A673 (cell line): ENCODE measurements at places on chromosomes 2 and 18. TPM values are rescaled to one million over a fixed set of nuclear protein-coding genes. Genes with fewer than 3 reads are reported as not detected.

The PROC gene
- total RNA-seq = 0.37 TPM in 1 of 2 replicates, not detected in the other

The SKA1 gene
- total RNA-seq = 37.3 and 41.8 TPM in 2 replicates

The GPC1 gene
- 21.2 and 21.9 TPM in 2 replicates for total RNA-seq

The CHMP1B gene
- total RNA-seq = 17.1 and 19.1 TPM in 2 replicates

The C2orf66 gene
- 0.28 TPM in 1 of 2 replicates, not detected in the other for total RNA-seq

The ADCY3 gene
- 37.3 and 42.2 TPM in 2 replicates for total RNA-seq

The OTX1 gene
- total RNA-seq = 1.1 and 2.1 TPM in 2 replicates

The GALNT5 gene
- total RNA-seq = not detected in 2 replicates

The NEURL3 gene
- not detected in 2 replicates for total RNA-seq

The DCC gene
- 93.0 and 99.5 TPM in 2 replicates for total RNA-seq

The RIT2 gene
- not detected in 2 replicates for total RNA-seq

The UGT1A10 gene
- total RNA-seq = not detected in 2 replicates

The FBXO41 gene
- total RNA-seq = 8.6 and 11.5 TPM in 2 replicates

The PRADC1 gene
- total RNA-seq = 17.7 and 20.0 TPM in 2 replicates

The DSG2 gene
- total RNA-seq = 0.11 TPM in 1 of 2 replicates, not detected in the other

The DNER gene
- total RNA-seq = 8.4 and 9.2 TPM in 2 replicates

The INPP4A gene
- total RNA-seq = 33.5 and 39.9 TPM in 2 replicates

The RBM43 gene
- total RNA-seq = 4.0 and 4.9 TPM in 2 replicates
